Suppressor macrophage (primary cell): ENCODE measurements at places on chromosomes 5 and 9.

GRCh38 chr5:148482196-148482595 lies 98.4 kb downstream of the FBXO38 start:
- no peak for DNase-seq

DNA sequence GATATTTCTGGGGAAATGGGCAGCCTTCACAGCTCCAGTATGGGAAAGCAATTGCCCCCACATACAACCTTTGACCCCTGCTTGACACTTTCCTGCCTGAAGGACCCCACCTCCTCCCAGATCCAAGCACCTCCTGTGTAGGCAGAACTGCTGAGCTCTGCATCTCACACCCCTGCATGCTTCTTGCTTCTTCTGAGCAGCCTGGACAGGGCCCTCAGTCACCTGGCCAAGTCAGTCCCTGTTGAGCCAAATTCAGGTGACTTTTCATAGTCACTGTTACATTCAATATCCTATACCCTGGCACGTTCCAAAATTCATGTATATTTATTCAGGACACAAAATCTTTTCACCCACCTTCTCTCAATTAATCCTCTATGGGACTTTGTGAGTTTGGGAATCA lies 30.4 kb upstream of the CTSL start:
- DNase-seq, result no peak

DNA sequence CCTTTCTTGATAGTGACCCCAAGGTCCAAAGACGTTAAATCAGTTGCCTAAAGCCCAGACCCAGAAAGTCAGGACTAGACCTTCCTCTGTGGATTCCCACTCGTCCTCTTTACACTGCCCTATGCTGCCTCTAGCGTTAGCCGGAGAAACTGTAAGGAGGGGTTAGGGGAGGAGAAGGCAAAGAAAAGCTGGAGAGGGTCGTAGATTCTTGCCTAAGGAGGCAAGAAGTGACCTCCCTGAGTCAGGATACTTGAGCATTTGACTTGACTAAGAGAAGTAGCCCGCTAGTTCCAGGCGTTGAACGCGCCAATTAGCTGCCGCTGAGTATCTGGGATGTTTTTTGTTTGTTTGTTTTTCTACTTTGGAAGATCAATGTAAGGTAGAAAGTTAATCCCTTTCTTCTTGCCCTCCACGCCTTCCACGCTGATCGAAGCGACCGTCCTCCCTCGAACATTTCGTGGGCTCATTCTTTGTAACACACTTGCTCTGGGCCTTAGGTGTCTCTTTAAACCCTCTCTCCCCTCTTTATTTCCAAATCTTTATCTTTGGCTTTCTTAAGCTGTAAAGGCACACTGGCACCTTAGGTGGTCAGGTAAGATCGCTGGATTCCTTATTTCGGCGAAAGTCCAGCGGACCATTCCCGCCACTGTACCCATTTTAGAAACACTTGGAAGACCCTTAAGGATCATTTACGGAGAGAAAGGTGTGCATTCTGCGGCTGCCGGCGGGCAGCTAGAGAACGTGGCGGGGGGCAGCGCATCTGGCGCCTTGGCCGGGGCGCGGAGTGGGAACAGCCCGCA lies 5.1 kb upstream of the RGMB start:
- DNase-seq, result peak; percentile 26

DNA sequence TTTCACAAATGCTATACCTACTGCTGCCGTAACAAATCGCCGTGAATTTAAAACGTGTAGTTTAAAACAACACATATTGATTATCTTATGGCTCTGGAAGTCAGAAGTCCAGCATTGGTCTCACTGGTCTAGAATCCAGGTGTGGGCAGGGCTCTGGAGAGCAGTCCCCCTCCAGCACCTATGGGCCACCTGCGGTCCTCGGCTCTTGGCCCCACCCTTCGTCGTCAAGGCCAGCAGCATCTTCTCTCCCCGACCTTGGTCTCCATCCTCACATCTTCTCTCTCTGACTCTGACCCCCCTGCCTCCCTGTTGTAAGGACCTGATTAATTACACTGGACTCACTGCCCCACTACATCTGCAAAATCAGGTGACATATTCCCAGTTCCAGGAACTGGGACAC lies 106.4 kb upstream of the COL5A1 start:
- no peak for DNase-seq

DNA sequence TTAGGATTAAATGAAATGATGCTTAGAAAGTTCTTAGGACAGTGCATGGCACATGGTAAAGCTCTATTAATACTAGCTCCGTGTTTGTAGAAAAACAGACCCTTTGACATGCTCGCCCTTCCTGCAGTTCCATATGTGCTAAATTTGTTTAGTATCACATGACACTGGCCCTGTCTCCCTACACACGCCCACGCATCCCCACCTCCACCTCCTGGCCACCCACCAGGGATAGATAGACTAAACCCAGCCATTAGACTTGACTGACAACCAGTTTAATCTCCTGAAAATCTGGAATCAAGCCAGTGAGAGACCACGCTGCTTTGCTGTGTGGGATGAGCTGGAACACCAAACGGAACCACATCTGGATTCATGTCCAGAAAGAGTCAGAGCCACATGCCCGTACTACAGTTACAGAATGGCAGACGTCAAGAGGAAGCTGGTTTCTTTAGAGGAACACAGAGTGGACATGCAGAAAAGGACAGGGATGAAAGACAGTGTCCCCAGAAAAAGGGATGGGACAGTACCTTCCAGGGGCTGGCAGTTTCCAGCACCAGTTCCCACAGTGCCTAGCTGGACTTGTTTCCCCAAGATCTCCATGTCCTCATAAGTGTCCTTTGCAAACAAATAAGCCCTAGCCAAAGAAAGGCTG lies 186.1 kb downstream of the PDZD2 start:
- peak; percentile 33 for DNase-seq

GRCh38 chr5:172140120-172140519 lies 47.9 kb downstream of the STK10 start:
- no peak for DNase-seq

DNA sequence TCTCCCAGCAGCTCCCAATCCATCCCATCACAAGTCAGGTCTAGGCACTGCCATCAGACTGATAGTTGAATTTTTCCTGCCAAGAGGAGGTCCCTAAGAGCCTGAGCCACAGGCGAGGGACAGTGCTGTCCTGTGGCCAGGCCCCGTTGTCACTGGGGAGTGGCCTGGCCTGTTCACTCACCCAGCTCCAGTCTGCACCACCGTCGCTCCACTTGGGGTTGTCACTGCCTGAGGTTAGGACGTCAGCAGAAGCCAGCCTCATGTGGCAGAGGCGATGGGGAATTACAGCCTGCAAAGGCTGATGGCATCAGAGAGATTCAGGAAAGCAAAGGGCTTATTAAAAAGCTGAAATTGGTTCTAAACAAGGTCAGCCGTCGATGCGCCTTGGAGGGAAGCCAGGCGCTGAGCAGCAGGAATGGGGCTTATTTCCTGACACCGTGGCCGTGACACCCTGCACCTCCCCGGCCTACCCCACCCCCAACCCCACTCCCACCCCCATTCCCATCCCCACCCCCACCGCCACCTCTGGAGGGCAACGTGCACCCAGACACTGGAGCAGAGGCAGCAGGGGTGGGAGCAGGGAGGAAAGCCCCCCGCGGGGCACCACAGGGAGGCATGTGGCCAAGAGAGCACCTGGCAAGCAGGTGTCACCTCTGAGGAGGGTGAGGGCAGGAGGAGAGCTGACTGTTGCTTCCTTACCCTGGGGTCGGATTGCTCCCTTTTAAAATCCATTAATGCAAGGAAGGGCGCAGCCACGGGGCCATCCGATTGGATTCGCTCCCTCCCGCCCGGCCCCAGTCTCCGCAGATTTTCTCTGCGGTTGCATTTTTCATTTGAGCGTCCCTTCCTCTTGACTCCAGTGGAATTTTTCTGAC lies 3.1 kb upstream of the DBH start:
- DNase-seq, result no peak

- DNase-seq, result no peak
Measured at GRCh38 chr5:22693121-22693520, 160.0 kb downstream of the CDH12 start.

DNA sequence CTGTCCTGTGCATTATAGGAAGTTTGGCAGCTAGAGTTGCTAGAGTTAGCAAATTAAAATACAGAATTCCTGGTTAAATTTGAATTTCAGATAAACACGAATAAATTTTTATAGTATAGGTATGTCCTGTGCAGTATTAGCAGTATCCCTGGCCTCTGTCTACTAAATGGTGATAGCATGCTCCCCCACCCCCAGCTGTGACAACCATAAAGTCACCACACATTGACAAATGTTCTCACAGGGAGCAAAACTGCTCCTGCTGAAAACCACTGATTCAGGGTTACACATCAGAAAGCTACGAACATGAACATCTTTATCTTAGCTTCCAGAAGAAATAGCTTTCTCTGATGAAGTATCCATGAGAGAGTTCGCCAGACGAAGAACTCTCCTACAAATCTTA lies 91.8 kb upstream of the CCDC112 start:
- no peak for DNase-seq

DNA sequence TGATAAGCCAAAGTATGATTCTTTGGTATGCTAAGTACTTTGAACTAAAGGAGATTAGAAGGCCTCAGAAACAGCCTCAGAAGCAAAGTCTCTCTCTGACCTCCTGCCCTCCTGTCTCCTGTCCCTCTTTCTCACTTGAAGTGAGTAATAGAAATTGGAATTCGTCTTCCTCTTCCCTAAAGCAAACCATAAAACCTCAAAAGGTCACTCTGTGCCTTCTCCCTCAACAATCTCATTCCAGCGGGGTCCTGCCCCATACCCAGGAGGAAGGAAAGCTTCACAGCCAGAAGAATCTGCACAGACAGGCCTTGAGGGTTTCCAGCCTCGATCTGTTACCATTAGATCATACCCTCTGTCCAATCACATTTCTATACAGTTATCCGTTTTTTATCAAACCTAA lies 87.8 kb downstream of the HAPLN1 start:
- DNase-seq, result no peak

GRCh38 chr5:154107756-154108155 lies 69.0 kb downstream of the MFAP3 start:
- no peak for DNase-seq

DNA sequence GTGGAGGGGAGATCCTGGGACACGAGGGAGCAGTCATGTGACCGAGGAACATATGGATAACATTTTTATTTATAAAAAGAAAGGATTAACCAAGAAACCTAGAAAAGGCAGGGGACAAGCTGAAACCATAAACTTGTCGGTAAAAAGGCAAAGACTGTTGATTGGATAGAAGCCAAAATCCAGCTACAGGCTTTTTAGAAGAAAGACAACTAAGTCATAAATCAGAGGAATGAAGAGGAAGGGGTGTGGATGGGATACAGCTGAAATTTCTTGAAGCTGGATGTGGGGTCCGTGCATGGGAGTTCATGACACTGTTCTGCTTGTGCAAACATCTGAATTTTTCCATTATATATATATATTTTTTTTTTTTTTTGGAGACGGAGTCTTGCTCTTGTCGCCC lies 110.7 kb upstream of the PHYKPL start:
- DNase-seq, result no peak

GRCh38 chr9:108755979-108756378 lies 99.8 kb downstream of the ACTL7B start:
- no peak for DNase-seq

GRCh38 chr9:119959846-119960545 lies 590.8 kb upstream of the BRINP1 start:
- no peak for DNase-seq

- DNase-seq, result no peak
Measured at GRCh38 chr9:128419061-128419925, 1.4 kb upstream of the CERCAM start.

DNA sequence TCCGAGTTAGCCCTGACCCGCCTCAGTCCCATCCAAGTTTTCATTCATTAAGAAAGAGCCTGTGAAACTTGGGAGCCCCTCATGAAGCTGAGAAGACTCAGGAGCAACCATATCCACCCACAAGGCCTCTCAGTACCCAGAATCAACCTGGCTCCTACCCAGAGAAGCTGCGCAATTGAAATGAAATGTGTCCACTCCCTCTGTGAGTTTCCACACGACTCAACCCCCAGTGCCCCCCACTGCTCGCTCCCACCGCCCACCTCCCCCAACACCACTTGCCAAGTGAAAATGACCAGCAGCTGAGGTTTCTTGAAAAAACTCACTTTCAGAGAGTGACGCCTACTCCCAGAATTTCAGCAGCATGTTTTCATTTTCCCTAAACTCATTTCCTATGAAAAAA lies 104.6 kb downstream of the CDK5RAP2 start:
- no peak for DNase-seq

DNA sequence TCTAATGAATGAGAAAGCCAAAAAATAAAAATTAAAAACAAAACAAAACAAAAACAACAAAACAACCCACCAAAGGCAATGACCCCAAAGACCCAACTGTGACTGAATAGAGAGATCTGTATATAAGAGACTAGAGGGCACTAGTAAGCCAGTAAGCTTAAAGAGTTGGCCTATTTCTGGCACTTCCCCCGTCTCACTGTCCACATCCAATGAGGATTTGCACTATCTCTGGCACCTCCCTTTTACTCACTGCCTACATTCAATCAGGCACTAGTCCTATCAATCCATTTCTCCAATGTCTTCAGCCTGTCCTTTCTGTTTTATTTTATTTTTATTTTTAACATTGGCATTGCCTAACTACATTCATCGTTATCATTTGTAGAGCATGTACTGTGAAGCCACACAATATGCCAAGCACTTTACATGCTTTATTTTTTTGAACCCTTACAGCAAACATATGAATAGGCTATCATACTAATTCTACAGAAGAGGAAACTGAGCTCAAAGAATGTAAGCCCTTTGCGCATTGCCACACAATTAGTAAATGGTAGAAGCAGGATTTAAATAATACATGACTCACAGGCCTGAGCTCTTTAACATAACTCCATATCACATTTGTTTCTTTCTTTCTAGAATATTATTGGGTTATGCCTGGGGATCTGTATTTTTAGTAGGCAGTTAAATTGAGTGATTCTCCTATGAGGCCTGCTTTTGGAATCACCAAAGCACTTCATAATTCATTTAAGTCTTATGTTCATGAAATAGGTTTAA lies 70.0 kb downstream of the C6 start:
- DNase-seq, result no peak

DNA sequence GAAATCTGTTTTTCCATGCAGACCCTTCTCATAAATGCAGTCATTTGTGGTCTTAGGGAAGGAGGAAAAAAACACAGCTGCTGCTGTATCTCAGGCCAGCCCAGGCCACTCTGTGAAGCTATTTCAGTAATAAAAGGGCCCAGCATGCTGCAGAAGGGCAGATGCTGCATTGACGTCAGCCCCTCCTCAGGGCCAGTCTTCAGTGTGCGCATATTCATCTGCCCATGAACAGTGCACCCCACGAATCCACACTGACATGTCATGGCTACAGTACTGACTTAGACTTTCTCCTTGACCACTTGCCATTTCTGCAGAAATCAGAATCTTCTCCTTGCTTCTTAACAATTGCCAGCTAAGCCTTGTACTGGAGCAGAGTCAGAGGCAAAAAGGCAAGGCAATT lies 304.7 kb downstream of the GABRG2 start:
- DNase-seq, result no peak

DNA sequence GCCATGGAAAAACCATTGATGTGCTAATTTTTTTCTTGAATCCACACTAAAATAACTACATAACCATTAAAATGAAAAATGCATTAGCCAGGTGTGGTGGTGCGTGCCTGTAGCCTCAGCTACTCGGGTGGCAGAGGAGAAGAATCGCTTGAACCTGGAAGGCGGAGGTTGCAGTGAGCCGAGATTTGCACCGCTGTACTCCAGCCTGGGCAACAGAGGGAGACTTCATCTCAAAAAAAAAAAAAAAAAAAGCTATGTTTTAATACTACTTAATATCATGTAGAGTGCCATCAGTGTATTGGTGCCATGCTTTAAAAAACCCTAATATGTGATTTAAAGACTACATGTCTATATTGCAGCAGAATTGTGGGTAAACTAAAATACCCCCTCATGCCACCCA lies 58.9 kb downstream of the NDFIP1 start:
- no peak for DNase-seq
